ENCODE measurements at places on chromosomes 16 and 17.

DNA sequence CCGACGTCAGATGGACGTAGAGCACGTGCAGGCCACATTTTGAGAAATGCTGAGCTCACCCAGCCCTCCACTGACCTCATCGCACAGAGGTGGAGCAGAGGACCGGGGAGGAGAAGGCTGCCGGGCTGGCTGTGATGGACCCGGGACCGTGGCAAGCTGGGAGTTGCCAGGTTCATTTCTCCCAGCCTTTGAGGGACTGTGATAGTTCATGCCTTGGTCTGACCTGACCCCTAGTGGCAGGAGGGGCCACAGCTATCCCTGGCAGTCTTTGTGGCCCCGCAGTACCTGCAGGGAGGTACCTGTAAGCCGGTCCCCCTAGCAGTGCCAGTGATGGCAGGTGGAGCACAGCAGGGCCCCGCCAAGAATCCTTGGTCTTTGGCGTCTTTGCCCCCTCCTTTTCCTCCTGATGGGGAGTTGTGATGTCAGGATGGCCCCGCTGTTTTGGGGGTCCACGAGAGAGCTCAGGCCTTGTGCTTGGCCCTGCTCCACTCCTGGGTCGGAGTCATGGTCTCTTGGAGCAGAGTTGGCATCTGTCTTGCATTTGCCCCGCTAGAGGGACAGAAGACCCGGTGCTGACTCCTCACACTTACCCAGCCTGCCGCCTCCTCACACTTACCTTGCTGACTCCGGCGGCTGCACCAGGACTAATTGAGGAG, 50.4 kb downstream of the OR1D5 start:
- DNase-seq: no peak

GRCh38 chr16:4918781-4919251, 18.1 kb downstream of the PPL start:
- DNase-seq: no peak

DNA sequence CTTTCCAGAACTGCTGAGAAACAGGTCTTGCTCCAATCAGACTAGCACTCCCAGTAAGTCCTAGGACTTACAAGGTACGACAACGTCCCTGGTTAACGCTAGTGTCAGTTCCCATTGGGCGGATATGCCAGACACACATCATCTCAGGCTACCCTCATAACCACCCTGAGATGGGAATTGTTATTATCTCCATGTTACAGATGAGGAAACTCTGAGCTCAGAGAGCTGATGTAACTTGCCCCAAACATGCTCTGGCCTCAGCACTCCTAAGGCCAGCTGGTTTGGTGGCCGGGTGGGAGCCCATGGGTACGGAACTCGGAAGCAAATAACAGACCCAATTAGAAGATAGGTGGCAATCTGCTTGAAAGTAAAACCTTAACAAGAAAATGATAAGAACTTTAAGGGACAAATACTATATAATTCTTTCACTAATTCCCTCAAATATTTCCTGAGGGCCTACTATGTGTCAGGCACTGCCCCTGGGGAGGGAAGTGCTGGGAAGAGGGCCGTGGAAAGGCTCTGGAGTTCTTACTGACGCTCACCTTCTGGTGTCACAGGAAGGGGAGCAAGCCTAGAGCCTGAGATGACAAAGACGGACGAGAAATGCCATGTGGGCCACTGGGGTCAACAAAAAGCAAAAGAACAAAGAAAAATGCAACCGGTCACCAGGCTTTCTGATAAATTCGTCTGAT, 6.9 kb downstream of the CREBBP start:
- no peak for DNase-seq

DNA sequence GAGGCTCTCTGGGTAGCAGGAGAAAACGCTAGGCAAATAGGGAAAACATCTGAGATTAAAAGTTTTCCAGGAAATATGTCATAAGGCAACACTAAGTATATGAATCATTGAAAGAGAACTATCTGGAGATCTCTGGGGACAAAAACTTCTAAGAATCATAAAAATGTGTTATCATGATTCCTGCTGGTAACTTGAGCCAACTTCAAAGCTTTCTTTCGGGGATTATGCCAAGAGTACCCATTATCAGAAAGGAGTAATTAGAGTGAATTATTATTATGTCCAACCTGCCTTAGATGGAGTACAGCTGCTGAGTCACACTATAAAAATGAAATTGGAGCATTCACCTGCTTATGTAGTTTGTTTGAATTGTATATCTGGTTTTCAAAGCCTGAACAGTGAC, 488.5 kb upstream of the SOX9 start:
- DNase-seq: no peak

GRCh38 chr16:78092758-78093157, 6.7 kb upstream of the WWOX start:
- no peak for DNase-seq

DNA sequence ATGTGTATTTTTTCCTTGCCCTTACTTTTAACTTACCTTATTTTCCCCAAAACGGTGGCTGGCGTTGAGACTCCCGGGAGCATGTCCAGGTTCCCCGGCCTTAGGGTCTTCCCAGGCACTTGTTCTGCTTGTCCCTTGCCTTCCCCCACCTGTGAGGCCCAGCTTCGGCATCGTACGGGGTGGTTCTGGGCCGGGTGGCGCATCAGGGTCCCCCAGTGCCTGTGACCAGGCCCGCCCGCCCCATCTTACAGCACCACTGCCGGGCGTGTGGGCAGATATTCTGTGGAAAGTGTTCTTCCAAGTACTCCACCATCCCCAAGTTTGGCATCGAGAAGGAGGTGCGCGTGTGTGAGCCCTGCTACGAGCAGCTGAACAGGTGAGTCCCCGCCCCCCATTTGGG, 7.4 kb downstream of the HGS start:
- no peak for DNase-seq

GRCh38 chr17:70276906-70277305, 107.6 kb downstream of the KCNJ2 start:
- no peak for DNase-seq

GRCh38 chr16:48907906-48908634, 298.1 kb upstream of the N4BP1 start:
- no peak for DNase-seq

GRCh38 chr16:53103811-53104210, 49.0 kb downstream of the CHD9 start:
- DNase-seq: no peak

GRCh38 chr16:56408379-56409098, 16.8 kb downstream of the AMFR start:
- DNase-seq: no peak

DNA sequence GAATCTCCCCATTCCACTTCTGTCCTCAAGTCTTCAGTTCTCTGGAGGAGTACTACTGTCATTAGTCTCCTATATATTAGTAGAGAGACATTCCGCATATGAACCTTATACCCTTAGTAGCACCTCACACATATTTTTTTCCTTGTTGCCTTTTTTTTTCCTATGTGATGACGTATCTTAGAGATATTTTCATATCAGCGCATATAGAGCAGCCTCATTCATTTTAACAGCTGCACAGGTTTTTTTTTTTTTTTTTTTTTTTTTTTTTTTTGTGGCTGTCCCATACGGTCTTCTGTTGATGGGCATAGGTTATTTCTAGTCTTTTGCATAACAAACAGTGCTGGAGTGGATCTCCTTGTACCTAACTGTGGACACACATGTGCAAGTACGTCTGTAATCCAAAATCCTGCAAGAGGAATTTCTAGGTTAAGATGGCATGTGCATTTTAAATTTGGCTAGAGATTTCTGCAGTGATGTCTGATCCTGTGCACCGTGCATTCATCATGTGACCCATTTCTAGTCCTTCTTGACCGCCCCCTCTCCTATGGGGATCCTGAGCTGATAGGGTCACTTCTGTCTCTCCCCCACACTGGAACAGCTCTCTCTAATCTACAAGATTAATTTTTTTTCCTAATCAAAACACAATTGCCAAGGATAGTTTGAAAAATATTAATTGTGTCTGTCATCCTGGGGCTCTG, 64.8 kb downstream of the PRKCB start:
- no peak for DNase-seq

DNA sequence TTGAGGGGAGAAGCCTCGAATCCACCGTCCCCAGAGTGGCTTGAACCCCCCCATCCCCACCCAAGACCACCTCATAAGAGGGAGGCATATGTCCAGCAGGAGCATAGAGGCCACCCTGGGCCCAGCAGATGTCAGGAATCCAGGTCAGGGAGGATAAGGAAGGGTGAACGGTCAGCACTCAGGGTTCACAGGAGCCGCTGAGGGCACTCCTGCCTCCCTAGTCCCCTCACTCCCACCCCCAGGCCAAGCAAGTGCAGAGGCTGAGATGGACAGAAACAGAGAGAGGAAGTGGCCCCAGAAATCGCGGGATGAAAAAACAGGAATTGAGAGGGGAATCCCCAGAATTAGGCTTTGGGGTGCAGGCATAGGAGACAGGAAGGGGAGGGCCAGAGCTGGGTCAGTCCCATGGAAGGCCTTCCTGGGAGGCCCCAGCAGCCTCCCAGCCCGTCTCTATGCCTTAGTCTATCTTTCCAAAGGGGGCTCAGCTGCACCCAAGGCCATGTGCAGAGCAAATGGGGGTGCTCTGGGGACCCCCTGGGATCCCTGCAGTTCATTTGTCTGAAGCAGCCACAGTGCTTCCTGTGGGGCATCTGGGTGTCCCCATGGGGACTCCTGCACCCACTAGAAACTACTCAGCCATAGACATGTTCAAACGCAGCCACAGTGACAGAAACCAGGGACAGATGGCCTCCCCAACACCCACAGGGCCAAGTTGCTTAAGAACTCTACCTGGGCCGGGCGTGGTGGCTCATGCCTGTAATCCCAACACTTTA, 1.7 kb downstream of the CMTM3 start:
- no peak for DNase-seq

- no peak for DNase-seq
Measured at GRCh38 chr16:50615891-50616290, 65.2 kb downstream of the SNX20 start.

DNA sequence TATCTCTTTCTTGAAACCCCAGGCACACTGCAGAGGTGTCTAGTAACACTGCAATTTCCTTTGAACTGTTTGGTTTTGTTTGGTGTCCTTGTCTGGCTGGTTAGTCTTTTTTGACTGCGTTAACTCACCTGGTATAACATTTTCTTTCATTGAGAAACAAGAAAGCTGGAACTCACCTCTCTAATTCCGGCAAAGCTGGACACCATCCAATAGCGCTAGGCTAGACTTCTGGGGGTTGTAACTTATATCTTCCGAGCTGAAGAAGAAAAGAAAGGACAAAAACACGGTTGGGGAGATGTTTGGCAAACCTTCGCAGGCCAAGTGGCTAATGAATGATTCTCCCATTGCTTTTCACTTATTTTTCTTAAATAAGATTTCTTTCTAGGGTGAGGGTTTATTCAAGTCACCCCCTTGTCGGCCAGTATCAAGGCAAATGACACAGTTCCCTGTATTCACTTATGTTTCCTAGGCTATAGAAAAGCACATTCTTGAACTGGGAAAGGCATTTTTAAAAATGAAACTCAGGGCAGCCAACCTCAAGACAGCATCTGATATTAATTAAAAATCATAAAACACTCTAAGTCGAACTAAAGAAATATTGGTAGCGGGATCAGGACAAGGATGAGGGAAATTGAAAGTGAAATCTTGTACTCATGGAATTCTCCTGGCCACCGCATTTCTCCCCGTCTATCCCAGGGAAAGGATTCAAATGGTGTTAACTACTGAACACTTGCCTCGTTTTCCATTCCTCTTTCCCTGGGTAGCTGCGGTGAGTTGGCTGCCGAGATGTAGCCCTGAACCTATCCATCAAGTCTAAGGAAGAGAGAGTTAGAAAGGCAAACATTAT, 95.9 kb upstream of the ZFHX3 start:
- DNase-seq: no peak

GRCh38 chr17:71870546-71870862, 250.3 kb upstream of the SOX9 start:
- DNase-seq: no peak

- DNase-seq: no peak
Measured at GRCh38 chr16:15899538-15900100, 11.2 kb upstream of the CEP20 start.

GRCh38 chr17:74391771-74392170, 24.5 kb downstream of the GPR142 start:
- no peak for DNase-seq

GRCh38 chr17:50549256-50549941, 2.4 kb downstream of the SPATA20 start:
- DNase-seq: no peak

DNA sequence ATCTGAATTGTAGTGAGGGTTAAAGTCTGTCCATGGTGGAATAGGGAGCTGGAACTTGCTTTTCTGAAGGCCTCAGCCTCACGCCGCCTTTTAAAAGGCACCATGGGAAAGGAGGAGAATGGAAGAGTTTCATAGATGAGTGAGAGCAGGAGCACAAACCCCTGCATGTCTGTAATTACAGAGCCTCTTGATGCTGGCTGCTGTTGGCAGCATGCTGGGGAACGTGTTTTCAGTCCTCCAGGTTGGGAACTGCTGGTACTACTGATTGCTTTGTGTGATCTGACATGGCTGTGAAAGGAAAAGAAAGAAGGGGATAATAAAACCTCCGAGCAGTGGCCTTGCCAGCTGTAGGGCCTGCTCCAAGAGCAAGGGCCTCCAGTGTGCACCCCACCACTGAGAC, 16.8 kb upstream of the DYNLL2 start:
- DNase-seq: no peak

DNA sequence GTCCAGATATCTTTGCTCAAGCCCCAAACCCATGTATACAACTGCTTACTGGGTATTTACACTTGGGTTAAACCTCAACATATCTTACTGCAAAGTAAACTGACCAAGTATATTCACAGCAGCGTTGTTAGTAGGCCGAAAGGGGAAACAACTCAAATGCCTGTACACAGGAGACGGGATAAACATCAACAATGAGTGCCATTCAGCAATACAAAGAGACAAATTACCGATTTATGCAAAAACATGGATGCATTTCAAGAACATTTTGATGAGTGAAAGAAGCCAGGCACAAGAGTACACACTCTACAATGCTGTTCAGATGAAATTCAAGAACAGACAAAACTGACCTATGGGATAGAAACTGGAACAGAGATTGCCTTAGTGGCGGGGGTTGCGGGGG, 136.3 kb upstream of the CACNG3 start:
- no peak for DNase-seq

DNA sequence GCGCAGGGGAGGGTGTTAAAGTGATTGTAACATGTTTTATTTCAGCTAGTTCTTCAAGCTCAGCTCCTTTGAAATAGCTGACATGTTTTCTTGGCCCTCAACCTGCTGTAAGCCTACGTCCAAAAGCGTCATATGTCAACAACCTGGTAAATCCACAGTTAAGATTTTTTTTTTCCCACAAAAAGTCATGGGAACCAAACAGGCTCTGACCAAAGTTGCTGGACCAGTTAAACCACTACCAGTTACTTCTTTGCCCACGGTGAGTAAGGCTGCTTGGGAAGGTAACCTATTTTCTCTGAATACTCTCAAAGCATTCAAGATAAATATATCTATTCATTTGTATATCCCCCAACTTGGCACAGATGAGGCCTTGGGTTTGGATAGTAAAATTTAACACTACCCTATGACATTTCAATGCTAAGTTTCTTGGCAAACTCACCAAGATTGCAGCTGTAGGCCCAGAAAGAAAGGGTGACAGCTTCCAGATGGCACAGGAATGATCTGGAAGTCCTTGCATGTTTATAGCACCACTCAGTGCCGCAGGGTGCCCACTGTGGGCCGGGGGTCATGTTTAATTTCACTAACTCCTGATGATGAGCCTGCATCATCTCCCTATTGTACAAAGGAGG, 166.2 kb downstream of the XYLT1 start:
- DNase-seq: no peak

GRCh38 chr17:49696233-49696761, 11.5 kb downstream of the SLC35B1 start:
- no peak for DNase-seq
